ENCODE measurements at places on chromosomes 3 and 15.
A peak's percentile ranks its signal among the peaks of the same experiment; 100 is the strongest.

DNA sequence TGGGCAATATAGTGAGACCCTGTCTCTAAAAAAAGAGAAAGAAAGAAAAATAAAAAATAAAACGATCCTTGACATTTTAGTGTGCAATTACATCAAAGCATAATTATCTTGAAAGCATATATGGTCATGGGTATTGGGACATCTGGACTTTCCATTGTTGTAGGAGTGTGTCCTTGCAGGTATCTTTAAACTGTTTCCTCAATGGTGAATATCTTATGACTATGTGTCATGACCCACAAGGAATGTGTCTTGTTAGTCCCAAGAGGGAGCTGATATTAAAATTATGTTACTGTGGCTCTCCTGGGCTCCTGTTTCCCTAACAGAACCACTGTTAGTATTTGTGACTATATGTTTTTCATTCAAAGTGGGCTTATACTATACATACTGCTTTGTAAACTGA is 26.6 kb downstream of the EIF1B start:
- DNase-seq = no peak

DNA sequence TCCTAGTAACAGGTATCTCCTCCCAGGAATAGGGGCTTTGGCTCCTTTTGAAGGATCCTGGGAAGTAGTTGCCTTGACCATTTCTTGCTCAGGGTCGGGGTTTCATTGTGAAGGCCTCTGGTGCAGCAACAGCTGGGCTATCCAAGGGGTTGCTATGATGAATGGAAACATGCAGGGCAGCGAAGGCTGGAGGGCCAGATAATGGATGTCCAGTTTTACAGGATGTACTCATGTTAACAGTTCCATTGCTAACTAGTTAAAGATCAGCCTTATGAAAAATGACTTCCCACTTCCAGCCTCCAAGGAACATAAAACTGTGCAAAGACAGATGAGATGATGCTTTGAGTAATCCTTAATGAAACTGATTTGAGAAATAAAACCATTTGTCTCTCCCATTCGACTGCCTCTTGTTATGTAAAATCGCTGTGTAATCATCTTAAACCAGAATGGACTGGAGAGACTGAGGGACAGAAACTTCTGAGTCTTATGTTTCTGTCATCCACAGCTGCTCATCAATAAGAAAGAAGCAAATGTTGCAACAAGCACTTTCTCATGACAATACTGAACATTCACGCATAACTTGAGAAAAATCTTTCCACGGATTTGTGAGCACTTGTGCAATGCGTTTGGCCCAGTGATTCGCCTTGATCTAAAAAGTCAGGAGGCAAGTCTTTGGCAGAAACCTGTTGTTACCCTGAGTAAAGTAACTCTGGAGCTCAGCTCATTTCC is 473.5 kb upstream of the RGMA start:
- no peak for DNase-seq

DNA sequence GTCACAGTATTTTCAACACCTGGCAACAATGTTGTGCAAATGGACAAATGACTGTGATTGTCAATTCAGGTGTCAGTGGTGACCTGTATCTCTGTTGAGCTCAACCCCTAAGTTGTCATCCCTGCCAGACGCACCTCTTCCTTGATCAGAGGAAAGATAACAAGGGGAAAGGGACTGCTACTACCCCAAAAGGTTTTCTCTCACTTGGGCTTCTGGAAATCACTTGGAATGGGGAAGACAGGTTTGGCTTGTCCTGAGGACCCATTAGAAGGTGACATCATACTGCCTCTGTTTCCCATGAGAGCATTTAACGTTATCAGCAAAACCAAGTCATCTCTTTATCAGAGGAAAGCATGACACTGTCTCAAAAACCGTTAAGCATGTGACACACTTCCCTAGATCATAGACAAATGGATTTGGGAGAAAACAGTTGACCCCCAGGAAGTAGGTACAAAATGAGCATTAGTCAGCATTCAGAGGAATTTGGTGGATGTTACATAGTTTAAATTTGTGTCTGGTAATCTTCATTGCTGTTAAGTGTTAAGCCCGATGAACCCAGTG is 769.5 kb downstream of the GRM7 start:
- no peak for DNase-seq

DNA sequence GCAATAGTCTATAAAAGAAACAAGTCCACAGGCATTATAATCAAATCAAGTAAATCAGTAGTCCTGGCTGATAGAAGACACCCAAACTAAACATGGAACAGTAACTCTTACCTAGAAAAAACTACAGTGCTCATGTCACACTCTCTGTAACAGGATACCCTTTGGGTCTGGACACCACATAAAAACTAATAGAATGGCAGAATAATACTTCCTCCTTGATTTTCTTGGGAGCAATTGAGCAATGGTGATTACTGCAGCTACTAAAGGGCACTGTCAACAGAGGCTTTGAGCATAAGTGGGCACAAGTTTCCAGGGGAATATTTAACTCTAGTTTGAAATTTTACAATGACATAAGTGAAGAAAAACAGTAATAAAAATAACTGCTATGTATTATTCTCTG is 59.5 kb downstream of the GLB1 start:
- no peak for DNase-seq

DNA sequence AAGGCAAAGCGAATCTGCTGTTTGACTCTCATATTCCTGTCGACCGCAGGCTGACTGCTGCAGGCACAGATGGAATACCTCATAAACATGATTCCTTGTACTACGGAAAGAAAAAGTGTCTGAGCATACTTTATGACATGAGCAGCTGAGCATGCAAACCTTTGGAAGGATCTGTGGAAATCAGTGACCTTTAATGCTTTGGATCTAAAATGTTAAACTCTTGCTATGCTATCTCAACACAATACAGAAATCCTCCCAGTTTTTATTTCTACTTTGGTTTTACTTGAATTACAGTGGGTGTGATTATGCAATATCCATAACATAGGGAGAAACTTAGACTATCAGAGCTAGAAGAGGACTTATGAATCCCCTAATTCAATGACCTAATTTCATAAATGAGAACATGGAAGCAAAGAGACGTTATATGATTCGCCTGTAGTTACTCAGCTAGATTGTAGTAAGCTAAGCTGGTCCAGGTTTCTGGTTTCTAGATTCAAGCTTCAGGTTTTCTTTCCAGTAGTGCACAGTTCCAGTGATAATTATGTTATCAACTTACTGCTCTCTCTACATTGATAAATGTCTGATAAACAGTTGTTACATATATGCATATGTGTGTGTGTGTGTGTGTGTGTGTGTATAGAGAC is 127.6 kb upstream of the GBE1 start:
- DNase-seq = no peak

- no peak for DNase-seq
Observed at GRCh38 chr15:79248183-79248582, 34.3 kb upstream of the ANKRD34C start.

DNA sequence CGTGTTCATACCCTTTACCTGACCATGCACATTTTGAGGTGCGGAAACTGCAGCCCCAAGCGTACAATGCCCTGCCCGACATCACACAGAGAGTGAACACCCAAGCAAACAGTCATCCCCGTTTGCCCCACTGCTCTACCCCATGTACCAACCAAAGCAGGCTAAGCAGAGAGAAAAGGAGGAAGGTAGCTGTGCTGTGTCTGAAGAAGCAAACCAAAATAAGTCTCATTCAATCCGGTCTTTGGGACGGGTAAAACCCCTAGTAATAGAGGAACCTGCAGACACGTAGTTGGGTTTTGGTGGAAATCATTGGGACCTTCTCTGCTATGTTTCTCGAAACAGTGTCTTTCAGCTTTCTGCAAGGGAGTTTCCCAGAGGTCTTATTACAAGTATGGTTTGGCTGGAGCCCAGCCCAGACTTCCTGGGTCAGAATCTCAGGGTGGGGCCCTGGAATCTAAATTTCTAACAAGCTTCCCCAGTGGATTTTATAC is 164.6 kb upstream of the HES1 start:
- no peak for DNase-seq

GRCh38 chr3:172692751-172693338 is 18.0 kb downstream of the NCEH1 start:
- DNase-seq = no peak

DNA sequence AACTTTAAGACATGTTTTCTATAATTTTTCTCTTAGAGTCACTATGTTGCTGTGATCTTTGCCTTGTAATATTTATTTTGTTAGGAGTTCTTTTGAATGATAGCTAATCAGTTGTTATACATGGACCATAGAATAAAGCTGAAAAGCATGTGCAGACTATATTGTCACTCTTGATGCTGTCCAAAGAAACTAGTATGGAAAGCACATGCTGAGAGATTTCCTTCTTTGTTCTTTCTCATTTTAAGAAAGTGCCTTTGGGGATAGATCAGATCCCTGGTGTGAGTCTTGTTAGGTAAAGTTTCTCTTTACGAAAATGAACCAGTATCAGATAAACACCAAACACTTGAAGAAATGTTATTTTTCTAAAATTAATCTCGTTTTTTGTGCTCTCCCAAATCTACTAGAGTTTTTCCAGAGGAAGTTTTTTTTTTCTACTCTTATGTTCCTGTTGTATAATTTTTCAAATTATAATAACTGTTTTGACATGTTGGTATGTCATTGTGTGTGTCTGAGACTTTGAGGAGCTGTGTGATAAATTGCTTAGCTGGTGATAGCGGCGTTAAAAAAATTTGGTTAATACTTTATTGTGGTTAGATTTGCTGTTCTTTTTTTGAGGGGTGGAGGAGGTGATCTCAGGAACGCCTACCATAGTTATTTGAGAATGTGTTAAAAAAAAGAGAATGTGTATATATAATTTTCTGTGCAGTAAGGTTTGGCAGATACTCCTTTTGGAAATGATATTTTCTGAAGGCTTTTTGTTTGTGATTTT is 2.2 kb downstream of the PIAS1 start:
- DNase-seq = no peak

DNA sequence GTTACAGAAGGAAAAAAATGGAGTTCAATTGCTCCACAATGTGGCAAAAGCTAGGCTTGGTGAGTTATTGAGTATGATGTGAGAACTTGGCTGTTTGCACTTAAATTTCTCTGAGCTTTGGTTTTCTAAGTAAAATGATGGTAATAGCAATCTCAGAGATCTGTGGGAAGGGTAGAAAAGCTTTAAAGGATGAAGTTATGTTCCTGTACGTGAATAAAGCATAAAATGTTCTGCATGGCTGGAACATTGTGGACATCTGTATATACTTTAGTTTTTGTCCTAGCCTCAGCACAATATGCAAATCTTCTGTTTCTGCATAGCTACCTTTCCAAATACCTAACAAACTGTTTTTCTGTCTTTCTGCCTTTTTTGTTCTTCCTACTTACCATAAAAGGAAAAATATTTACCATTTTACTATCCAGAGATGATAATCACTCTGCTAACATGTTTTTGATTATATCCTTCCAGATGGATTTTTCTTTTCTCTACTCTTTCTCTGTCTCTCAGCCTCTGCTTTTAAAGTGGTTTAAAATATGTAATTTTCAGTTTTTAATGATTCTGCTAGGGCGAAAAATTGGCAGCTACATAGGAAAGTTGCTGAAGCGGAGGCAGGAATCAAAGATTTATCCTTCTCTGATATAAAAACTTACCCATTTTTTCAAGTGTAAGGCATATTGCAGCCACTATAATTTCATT is 188.1 kb downstream of the FNDC3B start:
- DNase-seq = no peak

DNA sequence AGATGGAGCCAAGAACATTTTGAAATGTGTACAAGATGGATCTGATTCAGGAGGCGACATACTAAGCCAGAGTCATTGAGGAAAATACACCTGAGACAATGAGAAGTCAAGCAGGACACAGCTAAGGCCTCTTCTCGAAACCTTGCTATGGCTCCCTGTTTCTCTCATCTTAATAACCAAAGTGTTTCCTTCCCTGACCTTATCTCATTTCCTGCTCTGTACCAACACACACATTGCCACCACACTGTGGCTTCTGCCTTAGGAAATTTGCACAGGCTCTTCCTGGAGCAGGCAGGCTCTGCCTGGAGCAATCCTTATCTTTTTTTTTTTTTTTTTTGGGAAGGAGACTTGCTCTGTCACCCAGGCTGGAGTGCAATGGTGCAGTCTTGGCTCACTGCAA is 36.6 kb downstream of the OXSM start:
- no peak for DNase-seq

GRCh38 chr3:16400106-16400931 is 113.2 kb downstream of the RFTN1 start:
- no peak for DNase-seq

- peak; percentile 70 for DNase-seq
Observed at GRCh38 chr15:84840741-84841429, 23.7 kb downstream of the ALPK3 start.

DNA sequence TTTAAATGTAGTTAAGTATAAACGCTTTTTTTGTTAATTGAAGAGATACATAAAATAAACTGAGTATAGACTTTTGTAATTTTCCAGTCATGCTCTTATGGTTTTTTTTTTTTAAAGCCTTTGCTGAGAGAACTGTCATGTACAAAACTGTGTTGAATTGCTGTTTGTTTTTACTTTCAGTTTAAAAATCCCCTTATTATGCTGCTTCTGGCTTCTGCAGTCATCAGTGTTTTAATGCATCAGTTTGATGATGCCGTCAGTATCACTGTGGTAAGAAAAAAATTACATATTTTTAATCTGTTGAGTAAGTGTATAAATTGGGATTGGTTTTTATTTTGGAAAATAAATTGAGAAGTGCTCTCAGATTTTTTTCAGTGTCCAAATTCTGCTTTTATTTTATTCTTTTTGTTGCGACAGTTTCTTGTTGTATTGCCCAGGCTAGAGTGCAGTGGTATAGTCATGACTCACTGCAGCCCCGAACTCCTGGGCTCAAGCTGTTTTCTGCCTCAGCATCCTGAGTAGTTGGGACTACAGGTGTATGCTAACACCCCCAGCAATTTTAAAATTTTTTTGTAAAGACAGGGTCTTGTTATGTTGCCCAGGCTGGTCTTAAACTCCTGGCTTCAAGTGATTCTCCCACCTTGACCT is 40.7 kb downstream of the ATP2C1 start:
- DNase-seq = no peak

DNA sequence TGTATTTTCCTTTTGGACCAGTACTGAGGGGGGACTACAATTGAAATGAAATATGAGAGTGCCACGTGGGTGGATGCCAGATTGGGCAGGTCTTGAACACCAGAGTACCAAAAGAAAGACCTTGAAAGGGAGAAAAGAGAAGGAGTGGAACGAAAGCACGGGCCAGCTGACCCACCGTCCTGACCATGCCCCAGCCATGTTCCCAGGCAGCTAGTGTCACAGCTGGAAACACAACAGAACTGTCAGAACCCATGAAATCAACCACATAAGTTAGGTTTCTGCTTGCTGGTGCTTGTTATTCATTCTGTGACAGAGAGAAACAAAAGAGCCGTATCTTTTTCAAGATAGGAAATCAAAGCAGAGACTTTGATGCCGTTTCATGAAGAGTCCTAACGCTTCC is 268.8 kb downstream of the MEX3B start:
- DNase-seq = no peak

- DNase-seq = no peak
Observed at GRCh38 chr15:34780725-34781124, 14.6 kb downstream of the ACTC1 start.

GRCh38 chr3:142976621-142977398 is 13.3 kb upstream of the PAQR9 start:
- DNase-seq = peak; percentile 76

DNA sequence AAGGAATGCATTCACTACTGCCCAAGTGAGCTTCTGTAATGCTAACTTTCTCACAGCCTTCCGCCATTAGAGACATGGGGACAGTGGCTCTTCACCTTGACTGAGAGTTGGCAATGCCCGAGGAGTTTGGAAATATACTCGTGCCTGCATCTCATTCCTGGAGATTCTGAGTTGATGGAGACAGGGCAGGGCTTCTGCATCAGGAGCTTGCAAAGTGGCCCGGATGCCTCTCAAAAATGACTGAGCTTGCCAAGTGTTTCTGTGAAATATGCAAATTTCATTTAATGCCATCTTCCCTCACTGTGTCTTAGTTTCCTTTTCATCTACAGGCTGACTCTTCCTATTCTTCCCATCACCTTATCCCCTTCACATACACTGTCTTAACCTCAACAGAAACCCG is 346.2 kb downstream of the GRM7 start:
- no peak for DNase-seq
